ENCODE measurements at places on chromosomes 12 and 14.

- peaks cover 75% of the 10 kb centered on the region for H3K4me1 ChIP-seq
- H3K27ac ChIP-seq: peak overlapping the region; percentile 66
- H3K36me3 ChIP-seq: peaks cover 68% of the 10 kb centered on the region
- no peak overlapping the region for H3K4me3 ChIP-seq
Observed at GRCh38 chr14:101827286-101827685, 65.8 kb downstream of the PPP2R5C start.

GRCh38 chr12:43816168-43816567 lies 10.1 kb upstream of the TWF1 start:
- no peak overlapping the region for H3K27ac ChIP-seq
- H3K4me1 ChIP-seq: peaks cover 9% of the 10 kb centered on the region
- H3K4me3 ChIP-seq: no peak overlapping the region
- peaks cover 4% of the 10 kb centered on the region for H3K27me3 ChIP-seq
- DNase-seq: no peak

GRCh38 chr12:50197297-50197727 lies 30.1 kb upstream of the CERS5 start:
- peaks cover 19% of the 10 kb centered on the region for H3K36me3 ChIP-seq
- no peak overlapping the region for H3K4me3 ChIP-seq
- no peak overlapping the region for H3K27ac ChIP-seq
- no peak for DNase-seq

- H3K4me3 ChIP-seq: no peak overlapping the region
- no peak overlapping the region for H3K27ac ChIP-seq
- peaks cover 7% of the 10 kb centered on the region for H3K4me1 ChIP-seq
- peaks cover 11% of the 10 kb centered on the region for H3K27me3 ChIP-seq
Observed at GRCh38 chr14:93880021-93880820, 46.9 kb upstream of the FAM181A start.

DNA sequence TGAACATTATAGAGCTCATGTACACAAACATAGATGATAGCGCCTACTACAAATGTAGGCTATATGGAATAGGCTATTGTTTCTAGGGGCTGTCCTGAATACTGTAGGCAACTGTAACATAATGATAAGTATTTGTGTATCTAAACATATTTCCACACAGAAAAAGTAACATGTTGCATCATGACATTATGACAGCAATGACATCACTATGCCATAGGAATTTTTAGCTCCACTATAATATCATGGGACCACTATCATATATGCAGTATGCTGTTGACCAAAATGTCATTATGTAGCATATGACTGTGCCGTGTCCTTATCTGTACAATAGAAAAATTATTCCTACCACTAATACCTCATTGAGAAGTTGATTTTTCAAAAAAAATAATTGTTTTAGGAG lies 96.7 kb upstream of the SSTR1 start:
- no peak overlapping the region for H3K27ac ChIP-seq
- H3K4me1 ChIP-seq: peaks cover 9% of the 10 kb centered on the region
- no peak for DNase-seq
- no peaks in the 10 kb centered on the region for H3K27me3 ChIP-seq

- no peak overlapping the region for H3K27ac ChIP-seq
- H3K4me1 ChIP-seq: no peaks in the 10 kb centered on the region
- H3K36me3 ChIP-seq: no peaks in the 10 kb centered on the region
- H3K4me3 ChIP-seq: no peak overlapping the region
- DNase-seq: no peak
- H3K27me3 ChIP-seq: peaks cover 7% of the 10 kb centered on the region
Observed at GRCh38 chr14:51487848-51488247, 163.9 kb upstream of the FRMD6 start.

GRCh38 chr12:14921218-14921617 lies 17.1 kb downstream of the ERP27 start:
- no peak for DNase-seq
- H3K4me3 ChIP-seq: no peak overlapping the region
- H3K4me1 ChIP-seq: peaks cover 24% of the 10 kb centered on the region
- peaks cover 60% of the 10 kb centered on the region for H3K36me3 ChIP-seq

GRCh38 chr14:20247646-20248246 lies 8.7 kb downstream of the OR11H4 start:
- H3K27ac ChIP-seq: no peak overlapping the region
- H3K36me3 ChIP-seq: no peaks in the 10 kb centered on the region
- H3K27me3 ChIP-seq: no peaks in the 10 kb centered on the region
- H3K4me3 ChIP-seq: no peak overlapping the region
- no peak for DNase-seq

DNA sequence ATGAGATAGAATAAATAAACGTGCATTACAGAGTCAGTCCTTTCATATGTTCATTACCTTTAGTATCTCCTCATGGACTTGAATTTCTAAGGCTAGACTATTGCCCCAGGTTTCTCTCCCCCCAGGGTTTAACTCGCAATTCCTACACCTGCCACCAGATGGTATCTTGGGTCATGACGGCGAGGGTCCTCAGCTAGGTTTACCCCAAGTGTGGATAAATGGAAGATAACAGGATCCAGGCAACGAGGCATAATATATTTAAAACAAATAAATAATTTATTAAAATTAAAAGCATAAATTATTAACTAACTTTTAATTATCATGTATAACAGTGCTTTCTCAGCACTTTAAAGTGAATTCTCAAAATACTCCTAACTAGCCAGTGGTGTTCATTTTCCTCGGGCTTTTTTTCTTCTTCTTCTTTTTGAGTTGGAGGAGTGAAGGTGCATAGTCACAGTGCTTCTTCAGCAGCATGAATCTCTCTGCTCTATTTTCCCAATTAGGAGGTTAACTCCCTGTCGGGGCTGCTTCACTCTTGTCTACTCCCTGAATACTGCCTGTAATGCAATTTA lies 243.5 kb upstream of the CAND1 start:
- peaks cover 2% of the 10 kb centered on the region for H3K27me3 ChIP-seq
- no peaks in the 10 kb centered on the region for H3K4me1 ChIP-seq
- H3K36me3 ChIP-seq: no peaks in the 10 kb centered on the region
- H3K27ac ChIP-seq: no peak overlapping the region

- peaks cover 26% of the 10 kb centered on the region for H3K36me3 ChIP-seq
- no peaks in the 10 kb centered on the region for H3K27me3 ChIP-seq
- H3K4me1 ChIP-seq: peaks cover 57% of the 10 kb centered on the region
Observed at GRCh38 chr14:88030079-88030478, 25.1 kb downstream of the GPR65 start.

DNA sequence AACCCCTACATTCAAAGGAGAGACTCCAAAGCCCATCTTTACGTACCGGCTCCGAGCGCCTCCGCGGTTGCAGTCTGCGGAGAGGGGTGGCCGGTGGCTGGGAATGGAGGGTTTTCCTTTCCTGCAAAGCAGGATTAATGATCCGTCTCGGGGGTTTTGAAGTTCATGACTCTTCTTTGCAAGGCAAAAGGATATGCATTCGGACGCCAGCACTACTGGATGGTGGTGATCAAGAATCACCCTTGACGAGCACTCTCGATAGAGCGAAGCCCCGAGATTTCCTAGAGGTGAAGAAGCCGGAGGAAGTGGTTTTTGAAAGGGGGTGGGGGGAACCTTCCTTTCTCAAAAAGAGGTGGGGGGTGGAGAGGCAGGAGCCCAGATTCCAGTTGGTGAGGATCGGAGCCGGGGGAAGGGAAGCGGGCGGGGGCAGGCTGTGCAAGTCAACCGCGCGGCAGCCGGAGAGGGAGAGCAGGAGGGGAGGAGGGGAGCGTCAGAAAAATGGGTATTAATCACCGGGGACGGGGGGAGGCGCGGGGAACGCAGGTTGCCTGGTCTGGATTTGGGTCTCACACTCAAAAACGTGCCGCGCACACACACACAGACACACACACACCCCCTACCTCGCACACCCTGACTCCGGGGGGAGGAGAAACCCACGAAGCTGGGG lies at the start of gene GRIN2B:
TSS of gene GRIN2B (minus strand) at position 307 of the 667 bp plus-strand sequence. CDS start 115,394 bp downstream, outside the sequence.
- H3K36me3 ChIP-seq: peaks cover 2% of the 10 kb centered on the region
- peaks cover 11% of the 10 kb centered on the region for H3K4me1 ChIP-seq

DNA sequence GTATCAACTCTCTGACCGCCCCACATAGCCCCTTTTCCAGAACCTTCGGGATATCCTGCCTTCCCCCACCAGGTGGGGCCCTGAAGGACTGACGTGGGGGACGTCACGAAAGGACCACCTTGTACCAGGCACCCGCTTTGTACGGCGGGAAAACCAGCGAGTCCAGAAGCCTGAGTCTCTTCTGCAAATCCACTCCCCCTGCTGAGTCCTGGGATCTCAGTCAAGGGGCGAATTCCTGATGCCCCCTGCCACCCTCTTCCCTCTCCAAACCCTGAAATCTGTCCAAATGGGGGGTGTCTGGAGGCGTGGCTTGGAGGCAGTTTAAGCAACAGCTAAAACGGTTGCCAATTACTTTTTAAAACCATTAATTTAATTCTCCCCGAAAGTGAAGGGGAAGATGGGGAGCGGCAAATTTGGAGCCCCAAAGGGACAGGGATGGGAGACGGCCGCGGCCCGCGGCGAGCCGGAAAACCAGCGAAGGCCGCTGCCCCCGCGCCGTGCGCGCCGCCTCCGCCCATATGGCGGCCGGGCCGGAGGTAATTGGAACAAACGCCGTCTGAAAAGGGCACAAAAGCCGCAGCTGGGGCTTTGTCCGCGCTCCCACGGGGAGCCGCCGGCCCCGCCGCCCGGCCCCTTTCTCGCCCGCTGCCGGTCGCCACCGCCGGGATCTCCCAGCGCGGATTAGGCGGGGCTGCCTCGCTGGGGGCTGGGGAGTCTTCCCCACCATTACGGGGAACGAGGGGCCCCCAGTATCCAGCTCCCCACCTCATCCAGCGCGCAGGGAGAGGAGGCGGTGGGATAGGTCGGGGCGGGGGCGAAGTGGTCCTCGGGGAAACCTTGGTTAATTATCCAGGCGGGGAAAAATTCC lies 6.6 kb downstream of the LHX5 start:
- no peak for DNase-seq
- no peak overlapping the region for H3K4me3 ChIP-seq
- peaks cover 28% of the 10 kb centered on the region for H3K4me1 ChIP-seq
- H3K27me3 ChIP-seq: peaks cover 70% of the 10 kb centered on the region
- H3K27ac ChIP-seq: peak overlapping the region; percentile 25

DNA sequence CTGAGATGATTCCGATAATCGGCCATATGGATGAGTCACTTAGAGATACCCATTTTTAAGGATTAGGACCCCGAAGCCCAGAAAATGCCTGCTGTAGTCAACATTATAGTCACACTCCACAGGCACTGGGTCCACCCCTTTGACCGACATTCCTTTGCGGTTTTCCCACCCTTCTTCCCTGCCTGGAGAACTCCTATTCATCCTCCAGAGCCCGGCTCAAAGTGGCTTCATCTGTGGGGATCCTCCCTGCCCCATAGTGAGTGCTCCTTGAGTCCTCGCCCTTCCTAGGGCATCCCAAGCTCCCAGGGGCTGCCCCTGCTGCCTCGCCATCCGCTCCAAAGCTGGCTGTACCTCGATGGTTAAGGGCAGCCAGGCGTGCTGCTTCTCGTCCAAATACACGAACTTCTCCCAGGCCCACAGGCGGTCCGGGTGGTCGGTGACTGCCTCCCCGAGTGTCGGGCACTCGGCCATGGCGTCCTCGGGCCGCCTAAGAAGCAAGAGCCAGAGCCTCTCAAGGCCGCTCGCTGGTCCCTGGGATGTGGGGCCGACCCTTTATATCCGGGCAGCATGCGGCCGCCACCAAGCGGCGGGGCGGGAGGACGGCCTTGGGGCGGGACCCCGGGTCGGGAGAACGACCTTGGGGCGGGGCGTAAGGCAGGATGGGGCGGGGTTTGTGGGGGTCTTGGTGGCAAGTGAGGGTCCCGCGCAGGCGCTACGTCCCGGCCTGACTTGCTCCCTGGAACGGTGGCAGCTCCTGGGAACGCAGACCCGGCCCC lies at the start of gene TCL1A:
TSS of gene TCL1A (minus strand) at position 530 of the 776 bp plus-strand sequence. CDS start at position 471, 59 bp downstream.
- H3K4me1 ChIP-seq: no peaks in the 10 kb centered on the region
- H3K36me3 ChIP-seq: no peaks in the 10 kb centered on the region
- H3K27me3 ChIP-seq: peaks cover 11% of the 10 kb centered on the region
- no peak for DNase-seq
- H3K4me3 ChIP-seq: no peak within 1 kb of the TSS
- H3K27ac ChIP-seq: no peak within 1 kb of the TSS

- no peak overlapping the region for H3K27ac ChIP-seq
- H3K4me1 ChIP-seq: no peaks in the 10 kb centered on the region
- H3K36me3 ChIP-seq: no peaks in the 10 kb centered on the region
Observed at GRCh38 chr12:12315838-12316237, 34.2 kb downstream of the MANSC1 start.

DNA sequence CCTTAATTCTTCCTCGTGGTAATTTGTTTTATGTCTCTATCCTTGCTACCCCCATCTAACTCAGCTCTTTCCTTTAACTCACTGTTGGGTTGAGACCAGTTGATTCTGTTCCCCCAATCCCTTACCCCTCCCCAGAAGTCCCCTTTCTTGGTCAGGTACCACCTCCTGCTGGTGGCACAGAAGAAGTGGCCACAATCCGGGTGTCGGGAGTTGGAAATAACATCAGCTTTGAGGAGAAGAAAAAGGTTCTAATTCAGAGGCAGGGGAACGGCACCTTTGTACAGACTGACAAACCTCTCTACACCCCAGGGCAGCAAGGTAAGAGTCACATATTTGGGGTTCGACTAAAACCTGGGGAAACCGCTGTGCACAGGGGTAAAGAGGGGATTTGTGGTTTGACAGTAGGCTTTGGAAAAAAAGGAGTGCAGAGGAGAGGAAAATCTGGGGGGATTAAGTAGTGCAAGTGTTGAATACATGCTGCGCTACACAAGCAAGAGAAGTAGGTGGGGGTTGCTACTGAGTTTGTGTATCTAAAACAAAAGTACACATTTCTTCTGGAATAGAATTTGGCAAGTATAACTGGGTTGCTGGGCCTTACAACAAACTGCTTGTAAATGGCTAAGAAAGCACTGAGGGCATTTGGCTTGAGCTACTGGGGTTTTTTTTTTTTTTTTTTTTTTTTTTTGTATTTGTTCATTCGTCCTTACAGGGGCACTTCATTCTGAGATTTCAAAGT lies 1.3 kb downstream of the A2ML1 start:
- no peaks in the 10 kb centered on the region for H3K4me1 ChIP-seq
- no peak overlapping the region for H3K4me3 ChIP-seq
- DNase-seq: peak; percentile 21
- H3K36me3 ChIP-seq: no peaks in the 10 kb centered on the region

DNA sequence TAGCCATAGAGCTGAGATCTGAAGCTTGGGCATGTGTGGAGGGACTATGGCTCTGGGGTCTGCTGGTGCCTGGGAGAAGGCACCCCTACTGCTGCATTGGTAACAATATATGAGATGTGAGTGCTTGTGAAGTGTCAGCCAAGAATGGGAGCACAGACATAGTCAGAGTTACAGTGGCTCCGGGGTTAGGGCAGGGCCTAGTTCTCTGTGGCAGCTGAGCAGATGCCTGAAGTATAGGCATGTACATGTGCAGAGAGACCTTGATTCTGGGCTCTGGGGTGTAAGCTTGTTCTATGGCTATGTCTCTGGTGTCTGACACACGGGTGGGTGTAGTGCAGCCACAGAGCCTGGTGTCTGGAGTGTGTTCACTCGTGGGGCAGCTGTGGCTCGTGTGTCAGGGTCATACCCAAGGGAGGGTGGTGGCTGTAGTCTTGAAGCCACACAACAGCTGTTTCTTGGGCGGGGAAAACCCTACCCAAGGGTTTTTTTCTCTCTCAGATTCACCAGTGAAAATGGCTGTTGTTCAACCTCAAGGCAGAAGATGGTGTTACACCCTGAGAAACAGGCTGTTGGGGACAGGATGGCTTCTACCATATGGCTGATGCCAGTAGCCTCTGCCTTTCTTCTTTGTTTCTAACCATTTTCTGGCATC lies 11.9 kb upstream of the TCL1A start:
- peaks cover 2% of the 10 kb centered on the region for H3K4me1 ChIP-seq
- DNase-seq: no peak
- no peak overlapping the region for H3K4me3 ChIP-seq
- no peaks in the 10 kb centered on the region for H3K36me3 ChIP-seq

GRCh38 chr14:75976826-75977581 lies 4.8 kb downstream of the TGFB3 start:
- DNase-seq: no peak
- peaks cover 36% of the 10 kb centered on the region for H3K4me1 ChIP-seq
- H3K4me3 ChIP-seq: no peak overlapping the region
- H3K27ac ChIP-seq: no peak overlapping the region
- H3K36me3 ChIP-seq: no peaks in the 10 kb centered on the region
- no peaks in the 10 kb centered on the region for H3K27me3 ChIP-seq
